Neural progenitor cell (in vitro differentiated cells): ENCODE measurements at places on chromosomes 5 and 9.

DNA sequence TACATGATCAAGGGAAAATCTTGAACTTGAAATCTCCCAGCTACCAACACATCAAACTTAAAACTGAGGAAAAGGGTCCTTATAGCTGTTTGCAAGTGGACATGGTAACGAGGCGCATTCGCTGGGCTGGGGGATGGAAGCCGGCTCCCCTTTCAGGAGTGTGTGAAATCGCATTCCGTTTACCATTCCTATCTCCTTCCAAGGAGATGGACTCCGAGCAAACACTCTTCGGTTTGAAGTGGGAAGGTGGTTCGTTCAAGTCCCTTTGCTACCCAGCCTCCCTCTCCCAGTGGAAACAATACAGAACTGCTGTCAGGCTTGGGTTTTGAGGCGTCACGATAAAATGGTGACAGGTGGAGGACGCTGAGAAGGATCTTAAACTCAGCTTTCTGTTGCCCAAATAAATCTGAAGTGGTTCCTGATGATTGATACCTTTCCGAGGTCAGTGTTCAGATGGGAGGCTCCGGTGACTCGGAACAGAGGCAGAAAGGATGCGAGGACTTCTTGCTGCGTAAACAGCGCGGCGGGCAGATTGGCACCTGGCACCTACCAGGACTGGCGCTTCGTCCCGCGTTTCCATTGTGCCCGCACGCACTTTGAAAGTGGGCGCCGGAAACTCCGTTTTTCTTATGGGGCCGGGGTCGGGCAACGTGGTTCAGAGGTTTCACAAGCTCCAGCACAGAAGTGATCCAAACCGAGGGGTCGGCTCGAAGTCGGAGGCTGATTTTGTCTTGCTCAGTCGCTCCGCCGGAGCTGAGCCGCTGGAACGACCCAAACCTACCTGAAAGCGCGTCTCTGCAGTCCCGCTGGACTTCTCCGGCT is 7.0 kb downstream of the MSX2 start:
- DNase-seq: peak; percentile 63

DNA sequence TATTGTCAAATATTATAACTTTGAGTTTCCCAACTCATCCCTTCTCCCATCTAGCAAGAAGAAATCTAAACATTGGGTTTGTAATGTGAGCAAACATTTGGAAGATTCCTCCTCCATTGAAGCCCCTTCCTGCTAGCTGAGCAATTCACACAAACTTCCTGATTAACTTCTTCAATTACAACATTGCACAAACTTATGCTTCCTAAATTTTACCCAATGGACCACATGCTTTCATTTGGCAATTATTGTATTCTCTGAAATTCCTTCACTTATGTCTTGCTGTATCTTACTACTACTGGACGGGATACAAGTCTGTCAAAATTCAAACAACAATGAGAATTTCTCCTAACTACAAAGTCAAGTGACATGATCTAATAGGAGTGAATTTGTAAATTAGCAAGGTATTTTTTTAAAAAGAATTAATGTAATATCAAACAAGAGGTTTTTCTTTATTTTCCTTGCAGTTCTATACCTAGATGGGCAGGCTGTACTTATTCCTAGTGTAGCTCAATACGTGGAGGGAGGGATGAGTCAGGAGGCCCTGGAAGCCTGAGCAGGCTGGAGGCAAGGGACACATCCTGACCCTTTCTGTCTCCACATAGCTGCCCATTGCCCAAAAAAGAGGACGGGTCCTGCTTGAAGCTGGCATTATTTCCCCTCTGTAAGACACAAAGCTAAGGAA is 11.8 kb upstream of the IFNW1 start:
- no peak for DNase-seq

DNA sequence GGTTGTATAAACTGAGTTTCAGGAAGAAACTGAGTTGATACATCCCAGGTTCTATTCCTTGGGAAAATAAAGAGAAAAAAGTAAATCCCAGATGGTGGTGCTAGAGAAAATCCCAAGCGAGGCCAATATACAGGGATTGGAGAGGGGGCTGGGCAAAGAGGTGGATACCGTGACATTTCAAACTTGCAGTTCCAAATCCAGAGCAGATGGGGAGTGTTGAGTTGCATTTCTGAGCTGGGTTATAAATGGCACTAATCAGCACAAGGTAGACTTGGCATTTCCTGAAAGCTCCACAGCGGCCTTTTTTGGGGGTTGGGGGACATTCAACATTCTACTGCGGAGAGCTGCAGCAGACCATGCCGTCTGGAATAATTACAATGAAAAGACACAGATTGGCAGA is 224.4 kb downstream of the NXNL2 start:
- DNase-seq: no peak

- no peak for DNase-seq
Observed at GRCh38 chr5:143871672-143872071, 59.7 kb downstream of the HMHB1 start.

DNA sequence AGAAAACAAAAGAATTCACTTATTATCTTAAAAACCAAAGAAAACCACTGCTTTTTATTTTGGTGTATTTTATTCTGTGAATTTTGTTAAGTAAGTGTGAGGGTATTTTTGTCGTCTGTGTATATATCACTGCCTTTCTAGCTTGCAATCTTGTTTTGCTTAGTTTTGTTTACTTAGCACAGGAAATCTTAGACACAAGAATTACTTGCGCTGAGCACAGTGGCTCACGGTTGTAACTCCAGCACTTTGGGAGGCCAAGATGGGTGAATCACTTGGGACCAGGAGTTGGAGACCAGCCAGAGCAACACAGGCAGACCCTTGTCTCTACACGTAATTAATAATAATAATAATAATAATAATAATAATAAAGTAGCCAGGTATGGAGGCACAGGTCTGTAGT is 230.3 kb downstream of the PAPPA start:
- no peak for DNase-seq
